ENCODE measurements at places on chromosomes 4 and X.

- DNase-seq: no peak
Measured at GRCh38 chr4:187883836-187884475, 111.6 kb upstream of the ZFP42 start.

GRCh38 chr4:71855944-71856343, 72.1 kb upstream of the GC start:
- no peak for DNase-seq

DNA sequence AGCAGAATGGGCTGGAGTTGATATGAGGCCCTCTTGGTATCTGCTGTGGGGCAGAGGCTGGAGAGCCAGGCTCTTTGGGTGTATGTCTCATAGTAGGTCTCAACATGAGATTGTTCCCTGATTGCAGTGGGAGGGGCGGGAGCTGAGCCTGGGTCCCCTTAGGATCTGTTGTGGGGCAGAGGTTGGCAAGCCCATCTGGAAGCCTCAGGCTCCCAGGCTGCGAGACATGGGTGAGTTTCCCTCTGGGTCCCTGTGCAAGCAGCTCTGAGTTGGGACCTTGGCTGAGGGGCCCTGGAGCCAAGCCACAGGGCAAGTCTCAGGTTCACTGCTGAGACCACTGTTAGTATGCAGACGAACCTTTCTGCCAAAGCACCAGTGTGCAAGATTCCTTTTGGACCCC, 201.9 kb downstream of the ARHGAP10 start:
- DNase-seq: no peak

DNA sequence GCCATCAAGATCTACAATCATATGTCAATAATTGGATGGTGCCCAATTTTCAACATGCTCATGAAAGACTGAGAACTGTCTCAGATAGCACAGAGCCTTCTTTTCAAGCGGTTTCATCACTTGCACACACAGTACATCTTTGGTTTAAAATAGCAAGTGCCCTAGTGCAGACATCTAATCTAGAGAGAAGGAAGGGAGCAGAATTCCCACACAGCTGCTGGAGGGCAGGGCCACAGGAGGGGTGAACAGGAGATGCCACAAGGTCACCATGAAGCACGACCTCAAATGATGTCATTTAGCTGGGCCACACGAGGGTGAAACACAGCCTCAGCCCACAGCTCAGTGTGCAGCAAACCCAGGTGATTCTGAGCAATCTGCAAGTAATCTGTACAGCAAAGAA, 24.3 kb downstream of the LEF1 start:
- no peak for DNase-seq

DNA sequence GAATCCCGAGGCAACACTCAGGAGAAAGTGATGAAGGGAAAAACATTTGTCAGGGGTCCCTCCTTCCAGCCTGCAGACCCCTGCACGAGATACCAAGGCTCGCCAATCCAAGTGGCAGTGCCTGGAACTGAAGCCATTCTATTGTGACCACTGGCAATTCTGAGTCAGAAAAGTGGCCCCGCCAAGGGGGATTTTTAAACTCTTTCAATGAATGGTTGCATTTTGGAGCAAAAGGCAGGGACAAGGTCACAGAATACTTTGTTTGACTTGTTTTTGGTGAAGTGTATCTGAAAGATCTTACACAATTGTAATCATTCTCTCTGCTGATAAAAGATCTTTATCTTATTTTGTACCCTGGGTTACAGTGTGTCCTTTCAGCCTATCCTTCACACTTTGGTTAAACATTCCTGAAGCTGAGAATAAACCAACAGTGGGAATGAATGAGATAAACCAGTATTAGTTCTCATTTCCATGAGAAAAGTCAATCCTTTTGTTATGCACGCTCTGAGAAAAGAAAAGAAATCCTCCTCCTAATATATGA, 115.9 kb upstream of the PDLIM3 start:
- no peak for DNase-seq

GRCh38 chr4:44071959-44072955, 376.4 kb downstream of the KCTD8 start:
- DNase-seq: no peak

DNA sequence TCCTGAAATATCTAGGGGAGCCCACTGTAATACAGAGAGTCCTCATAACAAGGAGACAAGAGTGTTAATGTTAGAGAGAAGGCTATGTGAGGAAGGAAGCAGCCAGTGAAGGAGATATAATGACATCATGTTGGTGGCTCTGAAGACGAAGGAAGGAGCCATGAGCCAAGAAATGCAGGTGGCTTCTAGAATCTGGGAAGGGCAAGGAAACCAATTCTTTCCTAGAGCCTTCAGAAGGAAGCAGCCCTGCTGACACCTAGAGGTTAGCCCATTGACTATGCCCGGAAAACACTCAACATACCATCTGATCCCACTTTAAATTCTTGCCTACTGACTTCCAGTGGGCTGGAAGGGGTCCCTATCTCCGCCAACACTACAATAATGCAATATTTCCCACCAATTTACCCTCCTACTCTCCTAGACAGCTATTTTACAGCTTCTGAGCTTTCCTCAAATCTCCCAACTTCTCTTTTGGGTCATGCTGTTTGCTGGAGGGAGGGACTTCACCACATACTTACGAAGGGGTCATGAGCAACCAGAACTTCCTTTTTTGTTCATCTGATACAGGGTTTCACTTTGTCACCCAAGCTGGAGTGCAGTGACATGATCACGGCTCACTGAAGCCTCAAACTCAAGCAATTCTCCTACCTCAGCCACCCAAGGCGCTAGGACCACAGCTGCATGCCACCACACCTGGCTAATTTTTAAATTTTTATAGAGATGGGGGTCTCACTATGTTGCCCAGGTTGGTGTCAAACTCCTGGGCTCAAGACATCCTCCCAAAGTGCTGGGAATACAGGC, 25.2 kb upstream of the G3BP2 start:
- DNase-seq: no peak

- DNase-seq: no peak
Measured at GRCh38 chrX:130413415-130413814, 11.6 kb downstream of the RBMX2 start.
